Central memory CD4-positive, alpha-beta T cell (primary cell): ENCODE measurements at places on chromosomes 7 and 10.

GRCh38 chr10:129769381-129770116 is 194.5 kb downstream of the EBF3 start:
- no peak for DNase-seq

DNA sequence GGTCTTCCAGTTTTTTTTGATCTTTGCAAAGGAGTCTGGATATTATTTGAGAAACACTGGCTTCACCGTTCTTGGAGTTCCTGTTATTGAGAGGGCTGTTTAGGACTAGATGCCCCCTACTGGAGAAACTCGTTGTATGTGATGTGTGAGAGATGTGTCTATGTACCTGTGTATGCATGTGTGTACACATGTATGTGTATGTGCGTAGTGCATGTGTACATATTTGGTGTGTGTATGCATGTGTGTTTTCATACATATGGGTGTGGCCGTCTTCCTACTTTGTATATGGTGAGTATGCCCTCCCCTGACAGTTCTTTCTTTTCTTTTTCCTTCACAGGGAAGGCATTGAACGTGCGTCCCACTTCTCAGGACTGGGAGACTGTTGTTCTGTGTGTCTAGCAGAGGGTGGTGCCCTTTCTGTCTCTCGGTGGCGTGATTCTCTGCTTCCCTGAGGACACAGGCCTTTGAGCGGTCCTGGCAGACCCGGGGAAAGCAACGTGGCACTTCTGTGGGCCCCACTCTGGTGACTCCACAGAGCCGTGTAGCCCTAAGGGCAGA is 3.0 kb upstream of the CALHM3 start:
- DNase-seq: peak; percentile 63

DNA sequence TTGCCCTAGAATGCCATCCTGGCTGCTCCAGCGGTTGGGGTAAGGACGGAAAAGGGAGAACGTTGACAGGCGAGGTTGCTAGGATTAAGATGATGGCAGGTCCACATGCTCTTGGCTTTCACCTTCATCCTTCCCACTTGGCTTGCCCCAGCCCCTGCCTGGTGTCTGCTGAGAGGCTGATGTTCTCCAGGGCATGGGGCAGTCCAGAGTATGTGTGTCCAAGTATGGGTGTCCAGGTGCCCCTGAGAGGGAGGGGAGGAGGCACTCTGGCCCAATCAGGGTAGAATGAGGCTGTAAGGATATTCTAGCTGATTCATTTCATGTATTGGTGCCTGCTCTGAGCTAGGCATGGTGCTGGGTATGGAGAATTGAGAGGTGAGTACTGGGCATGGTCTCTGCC is 12.6 kb downstream of the NEURL1 start:
- no peak for DNase-seq

- no peak for DNase-seq
Observed at GRCh38 chr10:115818012-115818411, 455.0 kb downstream of the GFRA1 start.

- DNase-seq: no peak
Observed at GRCh38 chr10:79507440-79508167, 4.7 kb upstream of the EIF5AL1 start.

- no peak for DNase-seq
Observed at GRCh38 chr7:24419077-24419476, 135.1 kb downstream of the NPY start.

- no peak for DNase-seq
Observed at GRCh38 chr10:33588974-33589600, 254.6 kb upstream of the NRP1 start.

- peak; percentile 48 for DNase-seq
Observed at GRCh38 chr10:29635711-29636144, 957 bp upstream of the SVIL start.

DNA sequence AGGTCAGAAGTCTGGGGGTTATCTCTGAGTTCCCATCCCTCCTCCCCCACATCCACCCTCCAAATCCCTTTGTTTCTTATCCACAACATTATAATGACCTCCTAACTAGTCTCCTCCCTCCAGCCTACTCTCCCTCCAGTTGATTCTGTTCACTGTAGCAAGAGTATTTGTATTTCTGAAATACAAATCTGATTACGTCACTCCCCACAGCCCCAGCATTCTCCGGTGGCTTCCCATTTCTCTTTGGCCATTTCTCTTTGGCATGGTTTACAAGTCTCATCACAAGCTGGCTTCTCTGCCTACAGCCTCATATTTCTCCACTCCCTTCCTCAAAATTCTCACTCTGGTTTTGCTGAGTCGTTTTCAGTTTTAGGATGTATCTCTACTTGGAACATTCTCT is 24.6 kb upstream of the MRPS33 start:
- no peak for DNase-seq

DNA sequence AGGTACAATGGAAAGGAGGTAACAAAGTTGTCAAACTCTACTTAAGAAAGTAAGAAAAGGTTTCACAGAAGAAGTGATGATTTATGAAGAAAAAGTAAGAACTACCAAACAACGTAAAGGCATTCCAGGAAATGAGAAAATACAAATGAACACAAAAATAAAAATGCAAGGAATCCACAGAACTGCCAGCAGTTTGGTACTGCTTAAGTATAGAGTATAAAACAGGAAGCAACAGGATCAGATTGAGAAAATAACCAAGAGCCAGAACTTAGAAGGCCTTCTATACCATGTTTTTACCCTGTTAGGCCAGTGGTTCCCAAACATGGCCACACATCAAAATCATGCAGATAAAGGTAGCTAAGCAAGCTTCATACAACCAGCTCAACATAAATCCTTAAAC is 9.2 kb downstream of the NDUFA5 start:
- DNase-seq: no peak

- no peak for DNase-seq
Observed at GRCh38 chr10:21318540-21319167, 206.8 kb downstream of the SKIDA1 start.

- DNase-seq: no peak
Observed at GRCh38 chr7:37494926-37495325, 46.3 kb upstream of the ELMO1 start.

DNA sequence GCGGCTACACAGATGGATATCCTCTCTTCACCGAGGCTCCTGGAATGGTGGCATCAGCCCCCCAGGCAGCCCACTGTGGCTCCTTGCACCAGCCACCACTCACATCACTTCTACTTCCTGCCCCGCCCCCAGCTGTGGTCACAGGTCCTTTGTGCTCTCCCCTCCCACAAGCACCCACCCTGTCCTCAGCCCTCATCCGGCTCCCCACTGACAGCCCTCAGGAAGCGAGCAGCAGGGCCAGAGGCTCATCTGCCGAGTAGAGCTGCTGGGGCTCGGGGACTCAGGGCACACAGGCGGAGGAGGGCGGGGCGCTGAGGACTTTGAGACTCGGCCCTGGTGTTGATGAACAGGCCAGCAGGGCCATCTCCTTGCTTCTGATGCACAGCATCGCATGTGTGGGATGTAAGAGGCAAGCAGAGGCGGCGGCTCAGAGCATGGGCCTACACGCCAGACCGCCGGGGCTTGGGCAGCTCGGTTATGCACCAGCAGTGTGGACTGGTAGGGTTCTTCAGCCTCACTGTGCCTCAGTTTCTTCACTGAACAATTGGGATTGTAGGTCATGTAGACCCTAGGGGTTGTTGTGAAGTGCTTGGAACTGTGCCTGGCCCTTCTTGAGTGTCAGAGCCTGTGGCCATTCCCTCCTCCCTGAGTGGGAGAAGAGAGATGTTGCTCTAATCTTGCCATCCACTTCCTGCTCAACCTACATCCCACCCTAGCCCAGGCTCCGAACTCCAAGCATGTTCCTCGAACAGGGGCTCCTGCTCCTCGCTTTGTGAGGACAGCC is at the start of gene PRF1:
TSS of gene PRF1 (minus strand) at position 77 of the 784 bp plus-strand sequence. CDS start 1,839 bp downstream, outside the sequence.
- peak; percentile 77 for DNase-seq

GRCh38 chr7:84923348-84923747 is 263.5 kb downstream of the SEMA3D start:
- DNase-seq: no peak

DNA sequence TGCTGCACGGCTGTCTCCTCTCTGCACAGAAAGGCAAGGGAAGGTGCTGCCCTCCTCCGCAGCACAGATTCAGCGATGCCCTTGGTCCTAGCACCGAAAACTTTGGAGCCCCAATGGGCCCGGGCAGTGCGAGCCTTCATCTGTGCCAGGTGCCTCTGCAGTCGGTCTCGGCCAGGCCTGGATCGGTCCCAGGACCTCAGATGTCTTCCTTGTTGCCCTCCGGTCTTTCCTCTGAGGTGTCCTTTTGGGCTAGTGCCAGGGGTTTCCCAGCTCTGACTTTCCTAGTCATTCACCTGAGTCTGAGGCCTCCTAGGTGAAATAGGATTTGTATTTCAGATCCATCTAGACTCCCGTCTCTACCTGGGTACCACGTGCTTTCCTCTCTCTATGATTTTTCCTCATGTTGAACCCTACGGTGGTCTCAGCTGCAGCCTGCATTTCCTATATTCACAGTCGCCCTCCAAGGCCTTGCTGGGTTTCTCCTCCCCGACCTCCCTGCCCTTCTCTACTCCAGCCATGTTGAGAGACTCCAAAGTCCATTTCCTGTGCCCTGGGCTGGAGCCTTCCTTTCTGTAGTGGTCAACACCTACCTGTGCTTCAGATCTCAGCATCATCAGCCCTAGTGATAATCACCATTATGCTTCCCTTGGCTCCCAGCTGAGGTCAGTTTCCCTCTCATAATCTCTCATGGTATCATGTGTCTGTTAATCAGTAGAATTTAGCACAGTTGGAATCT is 92.0 kb upstream of the PRSS58 start:
- DNase-seq: no peak

- DNase-seq: no peak
Observed at GRCh38 chr10:4902571-4903011, 60.6 kb upstream of the AKR1C1 start.

- no peak for DNase-seq
Observed at GRCh38 chr7:82805527-82805960, 357.1 kb downstream of the PCLO start.
